Activated T-helper 2 cell treated with anti-CD3 and anti-CD28 coated beads, Interferon-gamma antibody, Interleukin-2, Interleukin-4, amounts not matched to agents 10 μg/mL and 5 μg/mL and 100 μg/mL, durations not matched to agents 14 hours and 24 hours and 36 hours (primary cell): ENCODE measurements at places on chromosomes 12 and 14. TPM values are rescaled to one million over a fixed set of nuclear protein-coding genes. Genes with fewer than 3 reads are reported as not detected.

- H3K36me3 ChIP-seq = no peaks in the 10 kb centered on the region
- H3K4me3 ChIP-seq = no peak overlapping the region
- H3K4me1 ChIP-seq = peaks cover 9% of the 10 kb centered on the region
- peaks cover 7% of the 10 kb centered on the region for H3K27me3 ChIP-seq
- DNase-seq = no peak
Measured at GRCh38 chr12:115871714-115872113, 405.8 kb downstream of the MED13L start.

DNA sequence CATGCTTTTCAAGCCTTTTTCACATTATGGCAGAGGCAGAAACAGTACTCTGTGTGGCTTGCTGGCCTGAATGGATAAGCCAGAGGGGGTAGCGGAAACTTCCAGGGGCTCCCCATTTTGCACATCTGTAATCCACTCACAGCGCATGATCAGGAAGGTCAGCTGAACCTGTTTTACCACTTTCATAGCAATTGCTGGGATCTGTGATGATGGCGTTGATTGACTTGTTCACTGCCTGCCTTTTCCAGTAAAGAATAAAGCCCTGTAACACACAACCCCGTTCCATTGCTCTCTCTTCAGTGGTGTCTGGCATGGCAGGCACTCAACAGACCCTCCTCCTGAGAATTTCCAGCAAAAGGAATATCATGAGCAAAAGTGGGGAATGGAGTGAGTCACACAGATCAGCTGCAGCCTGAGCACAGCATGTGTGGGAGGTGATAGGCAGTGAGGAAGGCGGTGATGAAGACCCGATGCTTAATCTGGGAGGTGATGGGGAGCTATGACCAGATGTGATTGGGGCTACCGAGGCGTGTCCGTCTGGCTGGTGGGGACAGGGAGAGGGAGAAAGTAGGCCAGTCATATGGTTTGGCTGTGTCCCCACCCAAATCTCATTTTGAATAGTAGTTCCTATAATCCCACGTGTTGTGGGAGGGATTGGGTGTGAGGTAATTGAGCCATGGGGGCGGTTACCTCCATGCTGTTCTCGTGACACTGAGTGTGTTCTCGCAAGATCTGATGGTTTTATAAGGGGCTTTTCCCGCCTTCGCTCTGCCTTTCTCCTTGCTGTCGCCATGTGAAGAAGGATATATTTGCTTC is 44.7 kb upstream of the CHST11 start:
- no peak for DNase-seq
- no peaks in the 10 kb centered on the region for H3K36me3 ChIP-seq
- H3K4me1 ChIP-seq = peaks cover 10% of the 10 kb centered on the region
- peaks cover 4% of the 10 kb centered on the region for H3K27me3 ChIP-seq
- H3K27ac ChIP-seq = no peak overlapping the region
- H3K4me3 ChIP-seq = no peak overlapping the region

The TMEM233 gene
- total RNA-seq = not detected in 2 replicates

GRCh38 chr12:112750971-112751370 is 40.6 kb upstream of the RPH3A start:
- peaks cover under 1% of the 10 kb centered on the region for H3K27me3 ChIP-seq
- no peak for DNase-seq
- peaks cover 2% of the 10 kb centered on the region for H3K4me1 ChIP-seq
- no peak overlapping the region for H3K4me3 ChIP-seq
- no peak overlapping the region for H3K27ac ChIP-seq

DNA sequence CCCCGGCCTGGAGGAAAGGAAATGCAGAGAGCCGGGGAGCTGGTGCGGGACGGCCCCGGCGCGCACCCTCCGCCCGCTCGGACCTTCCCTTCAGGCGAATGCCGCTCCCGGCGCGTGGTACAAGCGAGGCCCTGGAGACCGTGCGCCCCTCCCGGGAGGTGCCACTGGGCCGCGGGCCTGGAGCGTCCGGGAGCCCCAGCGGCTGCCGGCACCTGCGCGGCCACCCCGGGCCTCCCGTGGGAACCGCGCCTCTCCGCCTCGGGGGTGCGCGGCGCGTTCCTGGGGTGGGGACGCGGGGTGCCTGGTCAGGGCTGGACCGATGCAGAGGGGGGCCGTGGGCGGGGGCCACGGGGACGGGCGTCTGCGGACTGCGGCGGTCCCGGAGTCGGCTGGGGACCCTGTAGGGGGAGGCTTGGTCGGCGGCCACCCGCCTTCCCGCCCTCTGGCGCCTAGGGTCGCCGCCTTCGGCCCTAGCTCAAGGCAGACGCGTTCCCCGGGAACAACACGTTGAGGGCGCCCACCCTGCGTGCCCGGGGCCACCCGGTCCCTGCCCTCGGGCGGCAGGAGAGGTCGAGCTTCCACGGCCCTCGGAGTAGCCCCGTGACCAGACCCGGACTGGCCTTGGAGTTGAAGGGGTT is 599 bp downstream of the PAPLN start:
- H3K27ac ChIP-seq = no peak overlapping the region
- no peak for DNase-seq
- no peaks in the 10 kb centered on the region for H3K36me3 ChIP-seq
- peak overlapping the region; percentile 19 for H3K4me3 ChIP-seq
- peaks cover 76% of the 10 kb centered on the region for H3K27me3 ChIP-seq
- peaks cover 17% of the 10 kb centered on the region for H3K4me1 ChIP-seq

DNA sequence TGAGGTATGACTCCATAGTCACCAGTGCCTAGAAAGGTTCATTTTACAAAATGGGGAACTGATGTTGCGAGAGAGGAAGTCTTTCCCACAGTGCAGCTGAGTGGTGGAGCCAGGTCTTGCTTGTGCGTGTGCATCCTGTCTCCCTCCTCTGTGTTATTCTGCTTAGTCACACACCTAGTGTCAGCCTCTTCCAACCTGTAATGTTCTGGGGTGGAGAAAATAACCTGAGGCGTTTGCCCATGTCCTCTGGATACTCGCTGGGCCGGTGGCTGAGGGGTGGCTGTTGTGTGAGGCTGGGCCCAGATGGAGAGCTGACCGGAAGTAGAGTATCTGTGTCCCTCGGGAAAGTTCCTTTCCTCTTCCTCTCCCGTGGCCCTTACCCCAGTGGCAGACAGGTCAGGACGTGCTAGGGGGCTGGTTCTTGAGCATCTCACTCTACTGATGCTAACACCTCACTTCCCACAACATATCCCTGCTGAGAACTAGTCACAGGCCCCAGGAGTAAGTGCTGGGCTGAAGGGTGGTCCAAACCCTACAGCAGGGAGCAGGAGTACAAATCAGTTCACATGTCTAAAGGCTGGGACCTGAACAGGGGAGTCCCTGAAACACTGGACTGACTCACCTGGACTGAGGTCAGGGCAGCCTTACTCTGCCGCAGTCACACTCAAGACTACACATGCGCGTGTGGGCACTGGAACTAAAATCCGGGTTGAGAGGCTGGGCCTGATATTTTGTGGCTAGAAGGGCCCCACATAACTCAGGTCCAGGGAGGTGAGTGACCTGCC is 7.0 kb downstream of the MLF2 start:
- peak overlapping the region; percentile 80 for H3K27ac ChIP-seq
- no peaks in the 10 kb centered on the region for H3K27me3 ChIP-seq
- peaks cover 32% of the 10 kb centered on the region for H3K4me1 ChIP-seq
- H3K36me3 ChIP-seq = peaks cover 63% of the 10 kb centered on the region
- no peak overlapping the region for H3K4me3 ChIP-seq

- H3K4me3 ChIP-seq = no peak overlapping the region
- H3K4me1 ChIP-seq = no peaks in the 10 kb centered on the region
- H3K36me3 ChIP-seq = no peaks in the 10 kb centered on the region
- no peak overlapping the region for H3K27ac ChIP-seq
- no peak for DNase-seq
Measured at GRCh38 chr12:114163771-114164170, 197.6 kb upstream of the RBM19 start.

The CLEC1A gene
- not detected in 2 replicates for total RNA-seq

GRCh38 chr14:31950764-31951637 is 126.1 kb upstream of the ARHGAP5 start:
- H3K4me3 ChIP-seq = no peak overlapping the region
- peaks cover 22% of the 10 kb centered on the region for H3K4me1 ChIP-seq
- no peak for DNase-seq
- H3K27ac ChIP-seq = no peak overlapping the region
- H3K36me3 ChIP-seq = no peaks in the 10 kb centered on the region

GRCh38 chr12:3680919-3681594 is 71.9 kb downstream of the CRACR2A start:
- no peaks in the 10 kb centered on the region for H3K4me1 ChIP-seq
- peaks cover 31% of the 10 kb centered on the region for H3K36me3 ChIP-seq
- DNase-seq = no peak
- no peak overlapping the region for H3K27ac ChIP-seq
- H3K4me3 ChIP-seq = no peak overlapping the region

DNA sequence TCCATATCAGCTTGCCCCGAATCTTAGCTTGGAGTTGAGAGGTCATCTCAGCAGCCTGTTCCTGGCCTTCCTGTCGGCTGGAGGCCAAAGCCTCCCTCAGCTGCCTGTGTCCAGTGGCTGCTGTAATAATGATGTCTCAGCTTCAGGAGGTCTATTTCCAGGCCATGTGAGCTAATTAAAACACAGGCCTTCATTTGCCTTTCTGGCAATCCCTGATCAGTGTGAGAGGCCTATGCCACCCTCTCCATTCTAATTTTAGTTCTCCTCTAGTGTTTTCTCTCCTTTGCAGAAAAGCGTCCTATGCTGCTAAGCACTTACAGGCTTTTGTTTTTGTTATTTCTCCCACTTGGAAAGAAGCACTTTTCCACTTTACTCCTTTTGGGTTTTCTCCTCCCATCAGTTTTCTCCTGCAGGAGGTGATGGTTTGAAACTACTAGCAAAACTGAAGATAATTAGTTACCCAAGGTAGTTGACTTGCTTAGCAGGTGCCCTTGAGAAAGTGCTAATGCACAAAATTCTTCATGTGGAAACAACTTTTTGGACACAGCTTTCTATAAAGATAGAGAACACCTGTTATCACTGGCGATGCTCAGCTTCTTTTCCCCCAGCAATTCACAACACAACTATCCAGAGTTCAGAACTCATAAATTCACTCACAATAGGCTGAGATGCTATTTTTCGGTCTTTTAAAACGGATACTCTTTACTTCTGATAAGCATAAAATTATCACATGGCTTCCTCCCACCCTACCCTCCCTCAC is 255.3 kb upstream of the GARIN6 start:
- no peak overlapping the region for H3K4me3 ChIP-seq
- no peaks in the 10 kb centered on the region for H3K36me3 ChIP-seq

DNA sequence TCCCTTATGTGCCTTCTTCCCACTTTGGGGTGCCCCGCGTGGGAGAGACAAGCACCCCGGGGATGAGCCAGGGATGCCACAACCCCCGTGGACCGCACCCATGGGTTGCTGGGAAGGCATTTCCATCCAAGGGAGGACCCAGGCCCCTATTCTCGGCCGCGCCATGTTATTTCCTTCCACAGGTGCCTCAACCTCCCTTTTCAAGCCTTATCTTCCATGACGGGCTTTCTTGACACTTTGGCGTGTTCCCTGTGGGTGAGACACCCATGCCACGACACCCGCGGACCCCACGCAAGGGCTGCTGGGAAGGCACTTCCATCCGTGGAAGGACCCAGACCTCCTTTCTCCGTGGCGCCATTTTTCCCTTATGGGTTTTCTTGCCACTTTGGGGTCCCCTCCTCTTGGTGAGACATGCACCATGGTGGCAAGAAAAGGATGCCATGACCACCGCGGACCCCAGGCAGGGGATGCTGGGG is 269.2 kb downstream of the ALG10 start:
- no peak overlapping the region for H3K4me3 ChIP-seq
- H3K27me3 ChIP-seq = no peaks in the 10 kb centered on the region
- no peaks in the 10 kb centered on the region for H3K36me3 ChIP-seq
- H3K27ac ChIP-seq = no peak overlapping the region

GRCh38 chr12:57033431-57033830 is 16.5 kb downstream of the MYO1A start:
- no peak for DNase-seq
- no peak overlapping the region for H3K27ac ChIP-seq
- no peaks in the 10 kb centered on the region for H3K36me3 ChIP-seq
- H3K4me3 ChIP-seq = no peak overlapping the region
- H3K4me1 ChIP-seq = peaks cover 16% of the 10 kb centered on the region

DNA sequence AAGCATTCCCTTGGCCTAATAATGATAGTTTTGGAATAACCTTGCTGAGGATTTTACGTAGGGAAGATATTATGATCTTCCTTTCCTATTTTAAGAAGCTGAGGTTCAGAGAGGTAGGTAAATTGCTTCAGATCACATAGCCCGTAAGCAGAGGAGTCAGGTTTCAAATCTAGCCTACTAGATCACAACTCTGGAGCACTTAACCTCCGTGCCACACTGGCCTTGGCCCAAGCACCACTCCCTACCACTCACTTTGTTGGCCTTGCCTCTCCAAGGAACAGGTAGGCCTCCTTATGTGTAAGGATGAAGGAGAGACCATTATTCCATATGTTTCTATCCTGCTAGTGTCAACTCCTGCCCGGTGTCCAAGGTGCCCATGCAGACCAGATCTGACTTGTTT is 12.4 kb upstream of the ACOT1 start:
- no peaks in the 10 kb centered on the region for H3K36me3 ChIP-seq
- DNase-seq = no peak
- H3K27ac ChIP-seq = no peak overlapping the region
- H3K27me3 ChIP-seq = peaks cover 1% of the 10 kb centered on the region
- no peaks in the 10 kb centered on the region for H3K4me1 ChIP-seq

DNA sequence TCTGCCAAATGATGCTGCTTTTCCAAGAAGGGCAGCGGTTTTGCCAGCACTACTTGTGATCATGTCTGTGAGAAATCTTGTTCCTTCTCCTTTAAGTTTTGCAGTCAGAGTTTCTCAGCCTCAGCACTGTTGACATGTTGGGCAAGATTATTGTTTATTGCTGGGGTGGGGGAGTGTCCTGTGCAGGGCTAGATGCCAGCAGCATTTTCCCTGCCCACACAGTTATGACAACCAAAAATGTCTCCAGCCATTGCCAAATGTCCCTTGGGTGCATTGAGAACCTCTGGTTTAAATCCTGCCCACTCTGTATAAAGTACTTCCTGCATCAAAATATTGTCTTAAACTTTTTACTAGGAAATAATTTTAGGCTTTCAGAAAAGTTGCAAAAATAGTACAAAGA is 20.0 kb downstream of the TMEM132C start:
- H3K27ac ChIP-seq = no peak overlapping the region
- H3K36me3 ChIP-seq = no peaks in the 10 kb centered on the region
- no peaks in the 10 kb centered on the region for H3K27me3 ChIP-seq

DNA sequence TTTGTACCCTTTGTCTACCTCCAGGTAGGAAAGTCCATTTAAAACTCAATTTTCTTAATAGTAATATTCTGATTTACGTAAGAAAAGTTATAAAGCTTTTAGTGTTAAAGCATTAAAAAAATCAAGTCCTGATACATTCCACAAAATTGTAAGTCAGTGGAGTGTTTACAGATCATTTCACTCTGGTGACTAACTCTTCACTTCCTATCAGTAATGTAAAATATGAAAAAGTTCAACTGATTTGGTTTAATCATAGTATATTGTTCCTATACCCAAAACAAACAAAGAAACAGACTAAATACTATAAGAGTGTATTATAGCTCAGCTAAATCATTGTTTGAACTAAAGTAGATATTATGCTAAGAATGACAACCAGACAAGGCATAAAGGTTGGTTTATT is 85.9 kb downstream of the VEZT start:
- no peaks in the 10 kb centered on the region for H3K4me1 ChIP-seq
- H3K27ac ChIP-seq = no peak overlapping the region
- peaks cover 14% of the 10 kb centered on the region for H3K36me3 ChIP-seq
- no peaks in the 10 kb centered on the region for H3K27me3 ChIP-seq
- no peak for DNase-seq

The DPY19L2 gene
- total RNA-seq = 0.32 and 0.91 TPM in 2 replicates
